ENCODE measurements at places on chromosomes 7 and 10.
A peak's percentile ranks its signal among the peaks of the same experiment; 100 is the strongest.

- DNase-seq: no peak
These were observed 71.7 kb upstream of the ZNRF2 start for GRCh38 chr7:30212701-30213111.

GRCh38 chr7:18467011-18467410 is 28.5 kb upstream of the HDAC9 start:
- no peak for DNase-seq

DNA sequence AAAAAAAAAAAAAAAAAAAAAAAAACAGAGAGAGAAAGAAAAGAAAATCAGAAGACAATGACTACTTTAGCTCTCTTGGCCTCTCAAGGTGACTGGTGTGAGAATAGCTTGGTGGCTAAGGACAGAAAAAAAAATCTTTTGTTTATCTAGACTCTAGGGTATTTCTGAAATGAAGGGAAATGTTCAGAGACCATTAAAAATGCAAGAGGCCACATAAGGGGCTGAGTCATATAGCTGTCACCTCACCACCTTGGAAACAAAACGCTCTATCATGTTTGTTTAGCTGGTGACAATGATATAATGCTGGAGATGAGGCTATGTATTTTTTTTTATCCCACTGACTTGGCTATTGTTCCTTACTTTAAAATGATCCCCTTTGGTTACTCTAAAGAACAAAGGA is 287.0 kb upstream of the CDC14C start:
- DNase-seq: no peak

DNA sequence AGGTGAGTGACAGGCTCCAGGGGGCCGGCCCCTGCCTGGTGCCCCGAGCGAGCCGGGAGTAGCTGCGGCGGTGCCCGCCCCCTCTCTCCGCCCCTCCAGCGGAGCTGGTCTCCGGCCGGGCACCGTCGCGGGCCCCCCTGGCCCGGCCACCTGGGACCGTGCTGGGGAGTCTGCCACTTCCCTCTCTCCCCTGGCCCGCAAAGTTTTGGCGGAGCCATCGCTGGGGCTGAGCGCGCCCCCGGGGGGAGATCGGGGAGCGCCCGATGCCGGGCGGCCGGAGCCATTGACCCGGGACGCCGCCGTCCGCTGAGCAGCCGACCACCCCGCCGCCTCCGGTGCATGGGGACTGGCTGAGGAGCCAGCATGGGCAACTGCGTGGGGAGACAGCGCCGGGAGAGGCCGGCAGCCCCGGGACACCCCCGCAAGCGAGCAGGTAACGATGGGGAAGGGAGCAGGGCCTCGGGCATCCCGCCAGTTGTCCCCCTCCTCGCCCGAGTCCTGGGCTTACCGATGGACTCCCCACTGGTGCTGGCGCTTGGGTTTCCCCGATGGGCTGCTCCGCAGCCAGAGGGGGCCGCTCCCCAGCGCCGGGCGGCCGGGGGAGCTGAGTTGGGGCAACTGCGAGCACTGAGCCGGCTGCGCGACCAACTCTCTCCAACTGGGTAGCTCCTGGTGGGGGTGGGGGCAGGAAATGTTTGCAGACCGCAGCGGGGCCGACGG is at the start of gene UBTD1:
Gene UBTD1, plus strand, starts transcription at position 84 of the 720 bp plus-strand sequence. Its CDS starts 280 bp downstream, at position 364.
- no peak for DNase-seq

DNA sequence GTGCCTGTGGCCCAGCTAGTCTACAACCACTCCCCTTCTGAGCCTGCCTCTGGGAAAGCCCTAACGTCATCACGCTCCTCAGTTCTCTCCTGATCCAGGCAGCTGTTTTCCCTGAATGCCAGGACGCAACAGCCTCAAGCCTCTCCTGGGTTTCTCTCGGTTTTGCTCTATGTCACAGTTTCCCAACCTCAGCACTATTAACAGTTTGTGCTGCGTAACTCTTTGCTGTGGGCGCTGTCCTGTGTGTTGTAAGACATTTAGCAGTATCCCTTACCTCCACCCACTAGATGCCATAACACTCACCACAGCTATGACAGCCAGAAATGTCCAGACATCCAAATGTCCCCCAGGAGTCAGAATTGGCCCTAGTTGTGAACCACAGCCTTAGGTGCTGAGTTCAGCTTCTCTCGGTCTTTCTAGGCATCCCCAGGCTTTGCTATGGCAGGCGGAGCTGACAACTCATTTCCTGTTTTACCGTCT is 226.3 kb upstream of the NPVF start:
- DNase-seq: peak; percentile 58
